ENCODE measurements at places on chromosomes 7 and 10. TPM values are rescaled to one million over a fixed set of nuclear protein-coding genes. Genes with fewer than 3 reads are reported as not detected.

The GPR146 gene
- 2.3 TPM for total RNA-seq

GRCh38 chr7:126774077-126774476, 478.7 kb downstream of the GRM8 start:
- no peak for ATAC-seq

DNA sequence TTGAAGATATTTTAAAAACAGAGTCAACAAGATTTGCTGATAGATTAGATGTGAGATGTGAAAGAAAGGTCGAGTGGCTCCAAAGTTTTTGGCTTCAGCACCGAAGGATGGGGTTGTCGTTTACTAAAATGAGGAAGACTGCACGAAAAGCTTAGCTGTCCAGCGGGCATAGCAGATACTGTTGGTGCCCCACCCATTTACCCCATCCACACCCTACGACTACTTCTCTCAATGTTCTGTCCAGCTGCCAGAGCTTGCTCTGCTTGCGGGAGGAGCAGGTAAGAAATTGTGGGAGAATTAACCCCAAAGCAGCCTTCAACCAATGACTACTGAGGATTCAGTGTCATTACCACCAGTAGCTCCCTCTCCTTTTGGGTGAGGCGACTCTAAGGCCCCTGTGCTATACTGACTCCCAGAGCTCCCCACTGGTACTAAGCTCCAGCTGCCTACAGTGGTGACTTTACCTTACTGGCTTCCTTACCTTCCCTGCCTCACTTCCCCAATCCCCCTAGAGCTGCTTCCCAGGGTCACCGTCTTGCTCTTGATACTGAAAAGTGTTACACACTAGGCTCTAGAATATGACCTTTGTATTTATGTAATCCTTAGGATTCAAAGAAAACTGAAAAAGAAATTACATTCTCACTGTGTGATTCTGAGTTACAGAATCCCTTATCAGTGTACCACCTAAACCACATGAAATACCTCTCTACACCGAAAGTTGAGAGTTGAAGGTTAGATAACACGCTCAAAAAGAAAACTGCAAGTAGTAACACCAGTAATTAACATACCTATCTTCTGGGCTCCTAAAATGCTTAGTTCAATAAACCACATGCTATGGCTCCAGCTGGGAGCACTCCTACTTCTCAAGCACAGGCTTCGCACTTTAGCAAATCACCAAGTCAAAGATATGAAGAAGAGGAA, 22.3 kb downstream of the CACUL1 start:
- peak; percentile 24 for ATAC-seq

DNA sequence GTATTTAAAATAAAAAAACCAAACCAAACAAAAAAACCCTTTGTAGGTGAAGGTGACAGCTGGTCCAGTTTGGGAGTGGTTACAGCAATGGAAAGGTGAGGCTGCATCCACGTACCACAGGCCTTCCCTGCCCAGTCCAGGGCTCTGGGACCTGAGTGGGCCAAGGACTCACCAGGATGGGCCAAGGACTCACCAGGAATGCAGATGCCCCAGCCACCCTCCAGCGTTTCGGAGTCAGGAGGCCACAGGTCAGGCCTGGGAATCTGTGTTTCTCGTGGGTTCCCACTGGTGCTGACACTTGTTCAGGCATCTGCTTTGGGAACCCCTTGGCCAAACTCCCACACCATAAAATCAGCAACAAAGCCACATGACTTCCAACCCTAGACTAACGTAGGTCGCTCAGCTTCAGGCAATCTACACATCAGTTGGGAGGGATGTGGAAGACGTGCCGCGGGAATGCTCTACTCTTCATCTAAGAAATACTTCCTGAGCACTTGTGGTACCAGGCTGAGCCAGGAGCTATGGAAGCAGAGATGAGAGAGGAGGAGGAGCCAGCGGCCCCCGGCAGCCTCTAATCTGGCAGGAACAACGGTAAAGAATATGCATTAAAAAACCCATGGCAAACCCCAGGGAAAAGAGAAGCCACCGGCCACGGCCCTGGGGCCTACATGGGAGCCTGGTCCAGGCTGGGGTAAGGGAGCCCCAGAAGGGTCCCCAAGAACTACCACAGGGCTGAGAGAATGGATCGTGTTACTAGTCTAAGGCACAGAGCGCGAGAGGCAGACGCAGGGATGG, 473.4 kb downstream of the PTPRN2 start:
- ATAC-seq, result no peak

The PDLIM1 gene
- total RNA-seq, result 144 TPM

GRCh38 chr10:84216834-84217233, 8.5 kb downstream of the LRIT2 start:
- ATAC-seq, result no peak

DNA sequence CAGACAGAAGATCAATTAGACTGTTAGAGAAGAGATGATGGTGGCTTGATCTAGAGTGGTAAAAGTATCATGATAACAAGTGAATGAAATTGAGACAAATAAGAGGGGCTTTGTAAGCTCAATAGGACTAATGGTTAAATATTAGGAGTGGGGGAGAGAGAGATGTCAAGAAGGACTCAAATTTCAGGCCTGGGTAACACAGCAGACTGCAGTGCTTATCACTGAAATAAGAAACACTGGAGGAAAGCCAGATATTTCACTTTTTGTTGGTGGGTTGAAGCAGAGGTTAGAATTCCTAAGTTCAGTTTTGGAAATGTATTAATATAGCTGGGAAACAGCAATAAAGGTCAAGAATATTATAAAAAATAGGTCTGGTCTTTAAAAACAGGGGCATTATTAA, 74.6 kb downstream of the ORC5 start:
- no peak for ATAC-seq

The EBLN1 gene
- not detected for total RNA-seq

The CDHR3 gene
- 1.00 TPM for total RNA-seq

The SCART1 gene
- total RNA-seq, result 0.56 TPM

- ATAC-seq, result no peak
These were observed 168.4 kb upstream of the IMMP2L start for GRCh38 chr7:111730476-111731300.

DNA sequence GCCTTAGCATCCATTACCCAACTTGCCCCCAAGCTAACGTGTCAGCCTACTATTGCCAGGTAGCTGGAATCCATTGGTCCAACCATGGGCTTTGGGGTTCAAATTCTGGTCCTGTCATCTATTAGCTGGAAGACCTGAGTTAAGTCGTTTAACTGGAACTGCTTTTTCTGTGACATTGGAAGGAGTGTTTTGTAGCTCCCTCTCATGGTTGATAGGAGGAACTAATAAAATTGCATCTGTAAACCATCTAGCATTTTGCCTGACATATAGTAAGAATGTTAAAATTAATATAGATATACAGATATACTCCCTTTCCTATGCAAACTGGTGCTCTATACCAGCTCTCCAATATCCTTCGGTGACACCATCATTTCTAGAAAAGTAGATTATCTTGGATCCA, 23.8 kb upstream of the SLF2 start:
- ATAC-seq, result no peak

GRCh38 chr7:96319439-96319838, 2.5 kb downstream of the SLC25A13 start:
- no peak for ATAC-seq

GRCh38 chr10:62036186-62037081, 134.9 kb downstream of the ARID5B start:
- ATAC-seq, result peak; percentile 16

The TMEM139 gene
- 0.44 TPM for total RNA-seq

- no peak for ATAC-seq
These were observed 26.6 kb downstream of the AMZ1 start for GRCh38 chr7:2714636-2715035.

DNA sequence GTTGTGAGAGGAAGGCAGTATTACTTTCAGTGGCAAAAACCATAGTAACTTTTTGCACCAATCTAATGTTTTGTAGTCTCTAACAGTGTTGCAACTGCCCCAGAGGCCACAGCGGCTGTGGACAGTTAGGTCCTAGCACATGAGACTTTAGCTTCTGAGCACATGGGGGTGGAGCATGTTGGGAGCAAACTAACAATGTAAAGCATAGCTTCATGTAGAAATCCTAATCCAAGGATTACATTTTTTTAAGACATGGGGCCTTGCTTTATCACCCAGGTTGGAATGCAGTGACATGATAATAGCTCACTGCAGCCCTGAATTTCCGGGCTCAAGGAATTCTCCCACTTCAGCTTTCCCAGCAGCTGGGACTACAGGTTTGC, 49.0 kb downstream of the LAMB1 start:
- no peak for ATAC-seq

The PLPP4 gene
- not detected for total RNA-seq

GRCh38 chr10:9535744-9536143, 1481.3 kb downstream of the GATA3 start:
- no peak for ATAC-seq

The SPAM1 gene
- not detected for total RNA-seq

The NPFFR1 gene
- 0.04 TPM for total RNA-seq

DNA sequence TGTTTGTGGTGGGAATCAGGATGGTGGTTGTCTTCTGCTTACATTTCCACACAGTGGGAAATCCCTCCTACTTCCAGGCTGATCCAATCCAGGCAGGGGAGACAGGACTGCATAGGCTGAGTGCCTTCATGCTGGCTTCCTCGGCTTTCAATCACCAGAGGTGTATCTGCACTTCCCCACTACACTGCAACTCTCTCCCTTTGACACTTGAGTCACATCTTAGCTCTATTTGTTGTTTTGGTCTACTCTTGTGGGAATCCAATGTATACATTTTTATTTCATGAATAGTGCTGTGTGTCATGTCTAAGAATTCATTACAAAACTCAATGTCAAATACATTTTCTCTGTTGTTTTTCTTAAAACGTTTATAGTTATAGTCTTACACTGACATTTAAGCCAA, 735.6 kb downstream of the XPNPEP1 start:
- ATAC-seq, result no peak

DNA sequence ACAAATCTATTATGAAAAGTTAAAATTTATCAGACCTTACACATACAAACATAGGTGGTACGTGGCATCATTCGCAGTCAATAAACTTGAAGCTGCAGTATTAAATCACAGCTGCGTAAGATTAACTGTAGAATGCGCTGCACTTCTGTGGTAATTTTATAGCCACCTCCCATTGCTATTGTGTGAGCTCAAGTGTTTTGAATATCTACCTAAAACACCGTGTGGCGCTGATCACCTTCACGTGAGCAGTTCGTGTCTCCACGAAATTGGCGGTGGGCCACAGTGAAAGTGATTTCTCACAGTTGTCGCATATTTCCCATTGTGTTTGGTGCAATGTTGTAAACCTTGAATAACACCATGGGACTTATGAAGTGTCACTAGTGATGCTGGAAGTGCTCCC, 102.8 kb downstream of the PLPP4 start:
- no peak for ATAC-seq

GRCh38 chr7:150755473-150756099, 18.4 kb downstream of the GIMAP5 start:
- peak; percentile 52 for ATAC-seq

- no peak for ATAC-seq
These were observed 8.1 kb downstream of the SEMA3D start for GRCh38 chr7:85178531-85179298.

The ELN gene
- total RNA-seq, result 4.9 TPM

GRCh38 chr7:52365349-52365748, 670.1 kb upstream of the POM121L12 start:
- ATAC-seq, result no peak

DNA sequence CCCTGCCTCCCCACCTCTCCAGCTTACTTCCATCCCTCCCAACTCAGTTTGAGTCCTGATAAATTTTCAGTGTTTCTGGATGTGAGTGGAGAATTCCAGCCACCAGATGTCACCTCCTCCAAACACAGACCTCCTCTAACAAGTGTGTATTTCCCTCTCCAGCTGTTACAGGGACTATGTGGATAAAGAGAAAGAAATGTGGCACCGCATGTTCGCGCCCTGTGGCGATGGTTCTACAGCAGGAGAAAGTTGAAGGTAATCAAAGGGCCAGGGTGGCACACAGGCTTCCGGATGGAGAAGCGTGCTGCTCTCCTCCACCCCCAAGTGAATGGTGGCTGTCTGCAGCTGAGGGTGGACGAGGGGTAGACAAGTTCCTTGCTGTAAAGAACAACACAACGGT, 14.7 kb downstream of the FKBP6 start:
- ATAC-seq, result no peak

The ZC3HAV1L gene
- 6.3 TPM for total RNA-seq

DNA sequence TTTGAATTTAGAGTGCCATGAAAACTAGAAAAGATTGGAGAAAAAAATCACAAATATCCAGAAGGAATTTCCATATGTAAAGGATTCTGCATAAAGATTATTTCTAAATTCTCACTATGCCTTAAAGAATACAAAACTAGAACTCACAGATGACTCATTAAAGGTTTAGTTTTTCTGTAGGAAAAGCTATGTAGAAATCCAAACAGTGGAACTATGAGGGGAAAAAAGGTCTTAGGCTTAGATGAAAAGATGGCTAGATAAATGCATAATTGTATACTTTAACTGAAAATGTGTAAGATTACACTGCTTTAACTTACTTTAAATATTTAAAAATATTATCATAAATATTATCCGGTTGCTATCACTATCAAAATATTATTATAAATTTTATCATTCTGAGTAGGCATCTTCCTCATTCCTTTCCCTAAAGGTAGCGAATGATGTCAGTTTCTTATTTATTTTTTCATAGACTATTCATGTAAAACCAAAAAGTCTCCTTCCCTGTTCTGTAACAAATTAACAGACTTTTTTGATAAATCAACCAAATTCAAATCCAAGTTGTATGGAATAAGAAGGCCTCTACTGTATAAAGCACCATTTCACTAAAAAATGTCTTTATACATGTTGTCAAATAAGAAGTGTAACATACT, 69.1 kb upstream of the COMTD1 start:
- no peak for ATAC-seq

- ATAC-seq, result no peak
These were observed 53.4 kb downstream of the FOXL3 start for GRCh38 chr7:343227-343822.

The SLC26A5 gene
- total RNA-seq, result not detected

- ATAC-seq, result peak; percentile 46
These were observed 223.7 kb downstream of the LHFPL3 start for GRCh38 chr7:104552102-104552501.

- no peak for ATAC-seq
These were observed 10.9 kb upstream of the PFKP start for GRCh38 chr10:3056280-3057037.

The RHOBTB1 gene
- total RNA-seq, result 0.76 TPM

The PAX2 gene
- not detected for total RNA-seq

DNA sequence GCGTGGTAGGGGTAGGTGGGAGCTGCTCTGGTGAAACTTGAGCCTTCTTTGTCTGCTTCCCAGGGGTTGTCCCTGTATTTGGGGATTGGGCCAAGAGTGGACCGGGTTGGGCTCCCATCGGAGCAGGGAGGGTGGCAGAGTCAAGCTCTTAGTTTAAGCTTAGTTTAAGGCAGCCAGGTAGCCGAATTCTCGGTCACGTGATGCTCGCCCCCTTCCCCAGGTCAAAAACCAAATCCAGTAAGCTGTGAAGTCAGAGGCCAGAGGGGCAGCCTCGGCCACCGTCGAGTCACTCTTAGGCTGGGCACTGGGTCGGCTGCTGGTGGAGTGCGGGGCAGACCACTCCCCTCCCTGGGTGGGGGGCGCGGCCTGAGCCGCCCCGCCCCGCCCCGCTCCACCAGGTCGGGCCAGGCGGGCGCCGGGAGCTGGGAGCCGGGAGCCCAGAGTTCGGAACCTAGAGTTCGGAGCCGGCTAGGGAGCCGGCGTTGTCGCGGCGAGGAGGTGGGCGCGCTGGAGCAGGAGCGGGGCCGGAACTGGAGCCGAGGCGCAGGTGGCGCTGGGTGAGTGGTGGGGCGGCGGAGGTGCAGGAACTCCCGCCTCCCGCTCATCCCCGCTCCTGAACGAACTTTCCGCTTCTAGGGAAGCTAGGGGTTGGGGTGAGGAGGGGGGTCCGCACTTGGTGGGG, 2.8 kb upstream of the LZTS2 start:
- ATAC-seq, result peak; percentile 25

GRCh38 chr10:113712755-113713639, 33.3 kb downstream of the CASP7 start:
- no peak for ATAC-seq

The TMEM120A gene
- total RNA-seq, result 33.9 TPM

The CRPPA gene
- total RNA-seq, result 0.80 TPM

The CCDC3 gene
- total RNA-seq, result 4.3 TPM
